NCI-H526 (cell line): ENCODE measurements at places on chromosomes 11 and 22.

DNA sequence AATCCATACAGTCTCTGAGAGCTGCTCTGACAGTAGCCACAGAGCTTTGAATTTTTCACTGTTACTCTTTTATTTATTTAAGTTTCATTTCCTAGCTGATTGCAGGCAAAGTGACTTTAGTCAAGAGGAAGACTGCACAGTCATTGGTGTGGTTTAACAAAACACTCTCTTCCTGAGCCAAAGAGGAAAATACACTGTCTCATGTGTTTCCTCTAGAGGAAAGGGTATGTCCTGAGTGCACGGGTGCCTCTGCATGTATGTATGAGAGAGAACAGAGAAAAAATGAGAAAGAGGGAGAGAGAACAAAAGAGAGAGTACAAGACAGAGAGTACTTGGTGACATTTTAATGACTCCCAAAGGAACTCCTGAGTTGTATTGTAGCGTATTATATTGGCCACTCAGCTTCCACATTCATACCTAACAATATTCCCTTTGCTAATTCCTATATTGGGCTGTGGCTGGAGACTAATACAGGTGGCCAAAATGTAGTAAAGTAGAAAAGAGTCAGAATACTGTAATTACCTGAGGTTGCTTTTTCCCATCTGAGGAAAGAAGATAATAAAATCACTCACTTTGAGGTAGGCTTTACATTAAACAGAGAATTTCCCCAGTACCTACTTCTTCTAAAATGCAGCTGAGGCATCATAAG lies at the start of gene OR4D9:
Gene OR4D9, plus strand, starts transcription at position 599 of the 649 bp plus-strand sequence. CDS start 3,374 bp downstream, outside the sequence.
- no peak for DNase-seq

DNA sequence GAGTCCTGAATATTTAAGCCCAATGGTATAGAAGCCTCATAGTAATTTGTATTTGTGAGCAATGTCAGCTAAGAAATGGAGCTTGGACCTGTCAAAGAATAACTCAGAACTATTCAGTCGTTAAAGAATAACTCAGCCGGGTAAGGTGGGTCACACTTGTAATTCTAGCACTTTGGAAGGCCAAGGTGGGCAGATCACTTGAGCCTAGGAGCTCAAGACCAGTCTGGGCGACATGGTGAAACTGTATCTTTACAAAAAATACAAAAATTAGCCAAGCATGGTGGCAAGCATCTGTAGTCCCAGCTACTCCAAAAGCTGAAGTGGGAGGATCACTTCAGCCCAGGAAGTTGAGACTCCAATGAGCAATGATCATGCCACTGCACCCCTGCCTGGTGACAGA lies 1526.5 kb downstream of the LRRC4C start:
- DNase-seq, result no peak

GRCh38 chr11:131027491-131027890 lies 111.2 kb upstream of the SNX19 start:
- no peak for DNase-seq

DNA sequence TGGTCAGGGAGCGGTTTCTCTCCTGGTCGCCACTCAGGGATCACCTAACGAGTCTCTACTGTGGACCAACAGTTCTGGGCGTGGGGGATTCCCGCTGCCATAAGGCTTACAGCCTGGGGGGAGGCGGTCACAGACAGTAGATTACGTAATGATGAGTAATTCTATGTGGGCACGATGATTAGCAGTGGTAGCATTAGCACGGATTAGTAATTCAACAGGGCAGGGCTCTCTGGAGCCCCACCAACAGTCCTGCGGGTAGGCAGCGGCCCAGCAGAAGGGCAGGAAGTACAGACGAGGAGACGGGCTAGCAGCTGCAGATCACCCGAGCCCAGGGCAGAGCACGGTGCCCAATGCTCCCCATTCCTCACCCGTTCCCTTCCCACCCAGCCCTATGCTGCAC lies 3.6 kb downstream of the SHISAL1 start:
- DNase-seq, result no peak

GRCh38 chr11:26063915-26064314 lies 268.0 kb upstream of the ANO3 start:
- no peak for DNase-seq

- no peak for DNase-seq
These were observed 55.7 kb downstream of the THAP12 start for GRCh38 chr11:76325185-76325584.

GRCh38 chr22:49432211-49432896 lies 395.3 kb downstream of the BRD1 start:
- no peak for DNase-seq

DNA sequence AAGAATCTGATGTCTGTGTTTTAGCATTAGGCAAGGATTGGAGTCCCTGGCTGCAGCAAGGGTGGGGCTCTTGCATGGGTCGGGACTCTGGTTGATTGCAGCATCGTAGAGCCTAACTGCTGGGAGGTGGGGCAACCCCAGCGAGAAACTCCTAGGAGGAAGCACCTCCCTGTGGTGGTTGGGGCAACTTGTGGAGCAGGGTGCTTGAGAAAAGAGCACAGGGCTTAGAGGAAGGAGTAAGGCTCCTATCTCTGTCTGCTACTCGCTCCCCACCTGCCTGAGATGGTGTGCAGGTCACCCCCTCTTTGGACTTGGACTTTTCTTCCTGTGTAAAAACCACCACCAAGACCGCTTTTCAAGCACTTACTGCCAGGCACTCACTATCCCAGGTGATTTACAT lies 15.6 kb downstream of the SREBF2 start:
- DNase-seq, result no peak

GRCh38 chr11:70313945-70314344 lies 43.5 kb downstream of the PPFIA1 start:
- no peak for DNase-seq

GRCh38 chr22:44668190-44668885 lies 33.7 kb upstream of the PRR5 start:
- DNase-seq, result peak; percentile 19

GRCh38 chr11:93537049-93537448 lies 6.1 kb downstream of the SMCO4 start:
- DNase-seq, result peak; percentile 39

- no peak for DNase-seq
These were observed 23.9 kb downstream of the RTN4RL2 start for GRCh38 chr11:57484141-57484710.

DNA sequence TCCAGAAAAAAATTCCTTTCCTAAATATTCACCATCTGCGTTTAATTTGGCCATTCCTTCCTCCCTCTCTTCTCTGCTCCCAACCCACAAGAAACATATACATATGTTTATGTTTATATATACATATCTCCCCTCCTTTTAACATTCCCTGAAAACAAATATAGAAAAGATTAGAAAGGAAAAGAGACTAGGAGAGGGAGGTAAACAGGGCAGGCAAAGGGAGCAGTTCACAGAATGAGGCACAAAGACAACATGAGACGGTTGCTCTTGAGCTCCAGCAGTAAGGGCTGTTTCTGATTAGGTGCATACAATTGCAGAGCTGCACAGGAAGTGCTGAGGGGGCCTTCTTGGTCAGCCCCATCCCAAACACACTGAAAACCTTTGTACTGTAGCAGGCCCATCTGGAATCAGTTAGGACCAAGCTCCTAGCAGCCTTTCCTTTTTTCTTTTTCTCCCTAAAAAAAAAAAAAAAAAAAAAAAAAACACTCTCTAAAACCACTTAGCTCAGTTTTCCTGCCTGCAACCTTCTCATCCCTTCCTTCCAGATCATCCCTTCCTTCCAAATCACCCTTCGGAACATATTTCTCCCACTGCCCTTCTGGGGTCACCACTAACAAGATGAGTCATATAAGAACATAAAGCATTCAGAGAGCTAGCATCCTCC lies 57.0 kb downstream of the RBFOX2 start:
- DNase-seq, result no peak

DNA sequence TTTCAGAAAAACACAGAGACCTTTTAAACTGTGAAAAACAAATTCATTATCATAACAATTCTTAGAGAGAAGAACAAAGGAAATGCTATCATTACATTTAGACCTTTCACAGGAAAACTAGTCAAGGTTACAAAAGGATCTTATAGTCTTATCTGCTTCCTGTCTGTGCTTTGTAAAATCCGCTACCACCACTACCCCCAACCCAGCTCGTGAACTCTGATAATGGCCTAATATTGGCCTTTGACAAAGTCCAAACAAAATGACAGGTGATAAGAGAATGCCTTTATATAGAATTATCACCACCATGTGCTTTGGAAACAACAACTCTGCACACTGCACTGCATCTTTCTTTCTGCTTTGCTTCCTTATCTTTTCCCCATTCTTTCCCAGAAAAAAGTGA lies 272.5 kb downstream of the SBF2 start:
- DNase-seq, result no peak

- no peak for DNase-seq
These were observed 3.4 kb downstream of the TOM1 start for GRCh38 chr22:35303029-35303624.

- no peak for DNase-seq
These were observed 561.0 kb downstream of the INSC start for GRCh38 chr11:15675683-15676082.

DNA sequence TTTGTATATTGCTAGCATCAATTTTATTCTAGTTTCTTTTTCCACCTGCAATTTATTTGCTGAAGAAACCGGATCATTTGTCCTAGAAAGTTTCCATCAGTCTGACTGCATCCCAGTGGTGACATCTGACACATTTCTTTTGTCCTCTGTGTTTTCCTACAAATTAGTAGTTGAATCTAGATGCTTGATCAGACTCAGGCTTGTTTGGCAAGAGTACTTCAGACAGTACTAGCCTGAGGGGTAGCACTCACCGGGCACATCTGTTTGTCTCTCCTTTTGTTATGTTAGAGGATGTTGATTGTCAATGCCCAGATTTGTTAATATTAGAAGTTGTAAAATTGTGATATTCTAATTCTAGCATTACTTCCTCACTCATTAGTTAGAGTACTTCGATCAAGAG lies 204.8 kb downstream of the SWAP70 start:
- DNase-seq, result no peak

DNA sequence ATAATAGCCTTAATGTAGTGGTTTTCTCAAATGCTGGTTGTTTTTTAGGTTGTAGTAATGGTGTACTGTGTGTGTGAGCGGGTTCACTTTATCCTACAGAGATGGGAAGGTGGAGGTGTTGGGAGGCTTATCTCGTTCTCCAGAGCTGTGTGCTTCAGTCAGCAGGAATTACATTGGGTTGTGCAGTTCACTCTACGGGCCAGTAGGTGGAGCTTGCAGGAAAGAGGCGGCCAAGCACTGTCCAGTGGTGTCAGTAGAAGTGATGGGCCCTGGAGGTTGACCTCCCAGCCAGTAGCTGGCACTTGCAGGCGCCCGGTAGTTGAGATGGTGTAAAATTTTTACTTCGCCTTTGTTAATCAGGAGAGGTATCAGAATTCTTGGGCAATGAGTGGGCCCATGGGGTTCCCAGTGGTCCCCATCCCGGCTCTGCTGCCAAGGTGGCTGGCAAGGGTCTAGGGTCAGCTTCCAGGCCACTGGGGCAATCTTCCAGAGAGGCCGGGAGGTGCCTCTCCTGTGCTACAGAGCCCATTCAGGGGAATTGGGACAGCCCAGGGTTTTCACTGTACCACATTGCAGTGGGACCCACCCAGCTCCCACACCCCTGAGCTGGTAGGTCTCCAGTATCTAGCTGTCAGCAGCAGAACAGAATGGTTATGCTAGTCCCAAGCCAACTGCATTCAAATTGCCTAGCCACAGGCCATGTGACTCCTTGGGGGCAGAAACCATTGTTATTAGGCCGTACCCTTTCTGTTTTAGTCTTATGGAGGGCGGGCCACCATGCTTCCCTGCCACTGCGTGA lies 43.9 kb downstream of the BIRC2 start:
- DNase-seq, result peak; percentile 89

GRCh38 chr22:19876314-19876940 lies 21.8 kb upstream of the GNB1L start:
- DNase-seq, result no peak

- no peak for DNase-seq
These were observed 8.8 kb upstream of the CTSD start for GRCh38 chr11:1772270-1773130.

- no peak for DNase-seq
These were observed 27.6 kb downstream of the RCOR2 start for GRCh38 chr11:63889344-63889743.

GRCh38 chr22:31948002-31948401 lies 3.7 kb downstream of the YWHAH start:
- DNase-seq, result no peak

- peak; percentile 27 for DNase-seq
These were observed 5.6 kb upstream of the KCTD17 start for GRCh38 chr22:37045958-37046357.

DNA sequence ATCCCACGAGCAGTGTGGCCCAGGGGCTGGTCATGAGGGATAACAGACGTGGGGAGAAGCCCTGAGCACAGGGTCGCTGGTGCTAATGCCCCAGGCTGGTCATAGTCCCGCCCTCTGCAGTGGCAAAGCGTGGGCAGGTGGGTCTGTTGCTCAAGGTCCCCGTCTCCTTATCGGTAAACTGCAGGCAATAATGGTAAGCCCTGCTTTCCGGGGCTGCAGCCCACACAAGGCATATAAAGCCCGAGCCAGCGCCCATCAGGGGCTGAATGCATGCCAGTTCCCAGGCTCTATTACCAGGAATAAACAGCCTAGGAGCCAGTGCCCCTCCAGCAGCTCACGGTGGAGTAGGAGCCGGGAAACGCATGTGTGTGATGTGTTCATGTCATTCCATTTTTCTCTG lies 261.0 kb downstream of the BRD1 start:
- DNase-seq, result no peak

DNA sequence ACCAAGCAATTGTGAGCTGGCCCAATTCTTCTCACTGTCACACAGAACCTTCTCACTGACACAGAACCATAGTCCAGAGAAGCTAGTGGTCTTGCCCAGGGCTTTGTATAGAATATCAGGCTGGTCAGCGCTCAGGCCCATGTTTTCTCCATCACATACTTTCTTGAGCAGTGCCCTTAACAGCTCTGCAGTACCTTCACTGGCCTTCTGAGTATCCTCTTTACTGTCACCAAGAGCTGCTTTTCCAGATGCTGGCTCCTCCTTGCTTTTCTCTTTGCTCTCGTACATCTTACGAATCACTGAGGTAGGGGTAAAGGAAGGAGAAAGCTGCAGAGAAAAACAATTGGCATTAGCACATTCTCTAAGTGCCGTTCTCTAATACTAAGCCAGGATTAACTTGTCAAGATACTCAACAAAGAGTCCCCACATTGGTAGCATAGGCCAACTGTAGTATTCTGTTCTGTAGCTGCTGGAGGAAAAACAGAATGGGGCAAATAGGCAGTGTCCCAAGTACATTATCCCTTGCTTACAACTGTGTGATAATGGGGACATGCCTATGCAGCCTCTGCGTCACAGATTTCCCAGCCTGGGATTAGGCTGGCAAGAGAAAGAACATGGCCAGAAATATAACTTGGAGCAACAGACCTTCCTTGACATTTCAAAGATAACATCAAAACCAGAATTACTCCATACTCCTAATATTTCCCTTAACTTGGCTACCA lies 43.5 kb downstream of the DRG1 start:
- DNase-seq, result no peak

GRCh38 chr11:124763156-124763947 lies 1.3 kb upstream of the ESAM start:
- peak; percentile 84 for DNase-seq
